ENCODE measurements at places on chromosomes 7 and 10. TPM values are rescaled to one million over a fixed set of nuclear protein-coding genes. Genes with fewer than 3 reads are reported as not detected.

GRCh38 chr7:70645876-70646351 is 486.0 kb upstream of the GALNT17 start:
- no peak for DNase-seq

DNA sequence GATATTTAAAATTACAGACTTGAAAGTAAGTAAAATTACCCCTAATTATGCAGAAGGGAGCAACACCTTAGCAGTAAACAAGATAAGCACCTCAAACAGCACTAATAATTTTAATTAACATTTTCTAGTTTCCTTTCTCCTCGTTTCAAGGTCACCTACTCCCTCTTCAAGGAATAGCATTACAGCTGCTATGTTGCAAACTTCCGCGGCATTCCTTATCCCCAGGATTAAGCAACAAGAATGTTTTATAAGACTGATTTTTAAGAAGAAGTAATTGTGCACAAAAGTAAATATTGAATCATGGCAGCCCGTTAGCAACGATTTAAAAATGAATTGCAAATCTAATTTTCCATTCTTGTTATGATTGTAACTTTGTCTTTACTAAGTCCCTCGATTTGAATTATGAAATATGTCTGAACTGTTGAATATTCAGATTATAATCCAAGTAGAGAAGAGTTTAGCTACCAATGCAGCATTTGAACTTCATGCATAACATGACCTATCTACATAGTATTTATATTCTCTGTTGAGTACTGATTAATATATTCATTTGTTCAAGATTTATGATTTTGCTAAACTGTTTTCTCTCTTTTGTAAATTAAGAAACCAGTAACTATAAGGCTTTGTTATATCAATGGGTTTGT is 593.5 kb upstream of the MGMT start:
- DNase-seq, result no peak

- DNase-seq, result peak; percentile 88
Measured at GRCh38 chr10:3806603-3807002, 21.6 kb upstream of the KLF6 start.

DNA sequence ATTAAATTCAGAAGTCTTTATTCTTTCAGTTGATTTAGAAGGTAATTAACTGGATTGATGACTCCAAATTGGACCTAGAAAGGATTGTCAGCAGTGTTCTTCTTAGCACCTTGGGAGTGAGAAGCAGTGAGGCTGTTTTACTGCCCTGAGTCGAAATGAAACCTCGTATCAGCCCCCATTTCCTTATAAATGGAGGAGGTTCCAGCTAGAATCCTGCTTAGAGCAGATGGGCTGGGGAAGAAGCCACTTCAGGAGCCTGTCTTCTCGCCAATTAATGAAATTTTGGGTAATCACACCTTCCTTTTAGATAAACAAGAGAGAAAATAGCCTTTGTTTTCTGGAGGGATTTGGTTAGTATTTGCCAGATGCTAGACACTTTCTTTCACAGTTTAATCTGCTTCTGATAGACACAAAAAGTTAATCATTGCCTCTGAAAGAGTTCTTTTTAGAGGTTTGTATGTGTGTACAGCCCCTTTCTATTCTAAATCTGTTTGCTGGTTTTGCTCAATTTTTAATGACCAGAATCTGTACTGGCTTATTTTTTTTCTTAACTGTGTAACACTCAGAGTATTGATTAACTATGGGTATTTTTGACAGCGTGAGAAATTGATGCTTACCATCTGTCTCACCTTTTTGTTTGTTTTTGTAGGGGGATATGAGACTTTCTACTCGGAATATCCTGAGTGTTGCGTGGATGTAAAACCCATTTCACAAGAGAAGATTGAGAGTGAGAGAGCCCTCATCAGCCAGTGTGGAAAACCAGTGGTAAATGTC is 4.6 kb downstream of the DUSP5 start:
- DNase-seq, result no peak

DNA sequence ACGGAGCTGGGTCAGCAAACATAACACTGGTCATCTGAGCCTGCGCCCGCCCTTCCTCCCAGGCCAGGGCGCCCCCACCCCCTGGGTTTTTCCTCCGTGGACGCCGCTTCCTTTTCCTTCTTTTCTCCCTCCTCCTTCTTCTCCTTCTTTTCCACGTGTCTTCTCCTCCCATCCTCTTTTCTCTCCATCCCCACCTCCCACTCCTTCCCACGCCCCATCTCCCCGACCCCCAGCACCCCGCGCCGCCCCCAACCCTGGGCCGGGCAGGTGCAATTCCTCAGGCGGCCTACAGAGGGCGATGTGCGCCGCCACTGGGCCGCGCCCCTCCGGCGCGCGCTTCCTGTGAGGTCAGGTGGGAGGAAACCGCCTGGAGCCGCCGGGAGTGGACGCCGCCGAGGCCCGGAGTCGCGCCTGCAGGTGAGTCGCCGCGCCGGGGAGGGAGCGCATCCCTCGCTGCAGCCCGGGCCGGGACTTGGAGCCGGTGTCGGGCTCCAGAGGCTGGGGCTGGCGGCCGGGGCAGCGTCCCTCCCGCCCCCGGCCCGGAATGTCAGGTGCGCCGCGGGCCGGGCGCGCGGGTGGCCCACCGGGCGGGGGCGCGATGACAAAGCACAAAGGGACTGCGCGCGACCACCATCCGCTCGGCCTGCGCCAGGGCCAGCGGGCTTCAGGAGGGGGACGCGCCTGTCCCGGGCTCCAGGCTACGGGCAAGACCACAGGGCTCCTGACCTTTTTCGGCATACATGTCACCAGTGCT is at the start of gene FAM241B:
Gene FAM241B (plus strand): TSS at position 351 of the 754 bp plus-strand sequence. CDS start 1,497 bp downstream, outside the sequence.
- no peak for DNase-seq

GRCh38 chr10:6037422-6037821 is 24.7 kb downstream of the IL2RA start:
- DNase-seq, result no peak

- no peak for DNase-seq
Measured at GRCh38 chr7:151275813-151276577, 27.5 kb upstream of the SMARCD3 start.

GRCh38 chr10:73368238-73368637 is 9.6 kb upstream of the CFAP70 start:
- DNase-seq, result no peak

GRCh38 chr10:104640339-104641186 is 527 bp upstream of the SORCS3 start:
- no peak for DNase-seq

GRCh38 chr7:3175285-3175902 is 125.7 kb upstream of the SDK1 start:
- DNase-seq, result no peak

DNA sequence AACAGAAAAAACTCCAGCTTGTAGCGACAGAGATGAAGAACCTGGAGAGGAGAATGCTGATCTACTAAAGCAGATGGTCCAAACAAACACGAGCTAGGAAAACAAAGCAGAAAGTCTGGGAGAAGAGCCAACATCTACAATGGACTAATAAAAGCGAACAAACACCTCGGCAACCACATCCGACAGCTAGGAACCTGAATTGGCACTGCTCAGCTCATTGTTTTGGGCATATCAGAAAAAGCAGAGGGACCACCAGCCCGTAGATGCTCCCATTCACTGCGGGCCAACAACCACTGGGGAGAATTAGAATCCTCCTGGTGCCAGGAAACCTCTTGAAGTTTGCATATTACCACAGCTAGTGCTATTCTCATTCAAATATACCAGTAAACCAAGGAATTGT is 204.7 kb downstream of the NXPH1 start:
- no peak for DNase-seq

- no peak for DNase-seq
Measured at GRCh38 chr7:123872908-123873307, 27.9 kb downstream of the HYAL4 start.

- no peak for DNase-seq
Measured at GRCh38 chr10:92550924-92551323, 23.0 kb downstream of the IDE start.

DNA sequence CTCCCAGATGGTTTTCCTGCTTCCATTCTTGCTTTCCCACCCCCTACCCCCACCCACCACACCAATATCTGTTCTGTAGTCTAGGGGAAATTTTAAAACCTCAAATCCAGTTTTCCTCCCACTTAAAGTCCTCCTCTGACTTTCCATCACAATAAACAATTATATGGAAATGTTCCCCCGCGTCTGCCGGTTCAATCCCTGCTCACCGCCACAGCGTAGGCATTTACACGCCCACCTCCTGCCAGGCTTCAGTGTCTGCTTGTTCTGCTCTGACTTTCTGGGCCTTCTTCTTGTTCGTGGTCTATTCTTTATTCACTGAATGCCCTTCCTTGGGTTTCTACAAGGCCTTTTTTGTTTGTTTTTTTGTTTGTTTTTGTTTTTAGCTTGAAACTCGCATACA is 633.0 kb upstream of the MKI67 start:
- no peak for DNase-seq

DNA sequence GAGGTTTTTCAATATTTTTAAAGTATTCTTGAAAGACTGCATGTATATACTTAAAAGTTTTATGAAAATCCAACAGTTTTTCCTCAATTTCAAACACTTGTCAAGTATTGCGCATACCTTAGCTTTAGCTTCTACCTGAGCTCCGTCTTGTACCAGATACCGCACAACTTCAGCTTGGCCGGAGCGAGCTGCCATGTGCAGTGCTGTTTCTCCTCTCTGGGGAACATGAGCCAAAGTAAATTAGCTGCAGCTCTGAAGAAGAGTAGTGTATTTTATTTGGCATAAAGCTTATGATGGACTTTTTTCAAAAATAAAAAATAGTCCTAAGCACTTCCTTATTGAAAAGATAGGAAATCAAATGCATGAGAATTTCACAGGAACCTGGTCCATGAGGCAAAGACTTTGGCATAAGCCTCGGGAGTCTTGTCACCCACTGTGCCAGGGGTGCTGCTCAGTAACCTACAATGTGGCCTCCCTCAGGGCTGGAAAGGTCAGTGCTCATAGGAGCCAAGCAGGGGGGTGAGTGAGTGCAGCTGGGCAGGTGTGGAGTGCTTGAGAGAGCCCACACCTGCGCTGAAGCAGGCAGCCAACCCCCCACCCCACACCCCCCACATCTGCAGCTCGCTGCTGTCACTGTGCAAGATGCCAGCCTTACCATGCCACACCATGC is 189.5 kb downstream of the ANK3 start:
- no peak for DNase-seq

- DNase-seq, result no peak
Measured at GRCh38 chr7:88003581-88003980, 69.5 kb downstream of the ADAM22 start.

GRCh38 chr10:100998991-100999741 is 442 bp upstream of the LZTS2 start:
- peak; percentile 72 for DNase-seq

DNA sequence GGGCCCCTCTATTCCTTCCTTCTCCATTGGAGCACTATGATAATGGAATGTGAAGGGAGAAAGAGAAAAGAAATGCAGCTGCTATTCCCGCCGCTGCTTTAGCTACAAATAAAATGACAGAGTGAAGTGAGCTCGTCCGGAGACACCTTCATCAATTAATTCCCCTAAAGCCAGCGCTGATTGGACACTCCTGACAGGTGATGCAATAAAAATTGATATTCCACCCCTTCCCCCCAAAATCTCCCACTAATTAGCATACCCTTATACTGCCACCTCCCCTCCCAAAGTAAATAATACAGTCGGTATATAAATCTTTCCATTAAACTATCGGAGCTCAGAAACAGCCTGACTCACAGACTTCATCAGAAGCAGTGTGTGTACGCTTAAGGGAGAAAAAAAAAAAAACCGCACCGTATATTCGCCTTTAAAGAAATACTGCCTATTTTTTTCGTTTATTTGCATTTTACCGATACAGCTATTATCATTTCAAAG is 7.3 kb downstream of the SKIDA1 start:
- peak; percentile 56 for DNase-seq

GRCh38 chr10:71590781-71591350 is 128.7 kb downstream of the C10orf105 start:
- no peak for DNase-seq

- DNase-seq, result no peak
Measured at GRCh38 chr10:129552119-129552518, 85.1 kb downstream of the MGMT start.

DNA sequence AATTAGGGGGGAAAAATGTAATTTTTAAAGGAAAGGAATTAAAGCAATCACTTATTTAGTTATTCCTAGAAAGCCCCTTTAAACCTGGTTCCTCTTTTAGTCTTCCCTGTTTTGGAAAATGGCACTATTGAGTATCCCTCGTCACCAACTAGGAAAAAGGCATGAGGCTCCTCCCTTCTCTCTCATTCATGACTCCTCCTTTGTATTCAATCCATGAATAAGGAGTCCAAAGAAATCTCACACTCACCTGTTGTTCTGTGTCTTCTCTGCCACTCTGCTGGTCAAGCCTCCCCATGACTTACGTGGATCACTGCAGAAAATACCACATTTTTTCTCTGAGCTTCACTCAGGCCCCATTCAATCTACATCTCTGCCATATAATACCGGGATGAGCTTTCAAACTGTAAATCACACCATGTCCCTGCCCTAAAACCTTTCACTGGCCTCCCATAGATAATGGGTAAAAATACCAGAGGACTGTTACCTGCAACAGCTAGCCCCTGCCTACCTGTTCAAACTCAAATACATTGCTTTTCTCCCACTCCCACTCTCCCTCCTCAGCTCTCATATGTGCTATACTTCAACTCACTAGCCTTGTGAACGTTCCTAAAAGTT is 5.5 kb upstream of the VWDE start:
- DNase-seq, result no peak

- DNase-seq, result no peak
Measured at GRCh38 chr10:51121861-51122260, 47.6 kb downstream of the PRKG1 start.

- no peak for DNase-seq
Measured at GRCh38 chr10:122849900-122850605, 4.4 kb upstream of the CUZD1 start.

DNA sequence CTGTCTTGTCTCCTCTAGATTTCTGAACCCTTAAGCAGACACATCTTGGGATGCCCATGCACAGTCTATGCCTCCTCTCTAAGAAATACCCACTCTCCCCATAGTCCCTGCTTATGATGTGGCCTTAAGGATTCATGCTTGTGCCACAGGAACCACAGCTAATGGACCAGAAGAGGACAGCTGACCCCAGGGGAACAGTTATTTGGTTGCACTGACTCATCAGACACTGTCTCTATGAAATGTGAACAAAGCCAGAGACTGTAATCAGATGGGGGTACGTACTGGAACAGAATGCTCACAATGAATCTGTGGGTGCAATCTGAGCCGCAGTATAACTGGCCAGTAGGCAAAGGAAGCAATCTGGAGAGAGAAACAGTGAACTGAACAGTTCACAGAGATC is 121.9 kb downstream of the USP6NL start:
- DNase-seq, result no peak

Gene ATOH7
- not detected for total RNA-seq

Gene NEBL
- total RNA-seq, result 4.3 TPM

Gene RNF133
- total RNA-seq, result 0.54 TPM

Gene ALOX5
- not detected for total RNA-seq

Gene VWA2
- not detected for total RNA-seq

Gene ACTL6B
- total RNA-seq, result not detected

Gene CFAP43
- 0.41 TPM for total RNA-seq

Gene JAKMIP3
- 1.1 TPM for total RNA-seq

Gene PRKG1
- total RNA-seq, result 45.6 TPM

Gene ANLN
- 9.1 TPM for total RNA-seq

Gene CREB5
- total RNA-seq, result 0.25 TPM

Gene CRHR2
- not detected for total RNA-seq

Measured in fibroblast of the aortic adventitia (primary cell).